Naive thymus-derived CD4-positive, alpha-beta T cell (primary cell): ENCODE measurements at places on chromosomes 12 and 14.

GRCh38 chr14:65356327-65356836, 56.1 kb upstream of the FUT8 start:
- no peak for DNase-seq

- no peak for DNase-seq
Observed at GRCh38 chr14:78048120-78048519, 122.1 kb upstream of the NRXN3 start.

GRCh38 chr14:51546603-51547258, 105.0 kb upstream of the FRMD6 start:
- DNase-seq, result no peak

DNA sequence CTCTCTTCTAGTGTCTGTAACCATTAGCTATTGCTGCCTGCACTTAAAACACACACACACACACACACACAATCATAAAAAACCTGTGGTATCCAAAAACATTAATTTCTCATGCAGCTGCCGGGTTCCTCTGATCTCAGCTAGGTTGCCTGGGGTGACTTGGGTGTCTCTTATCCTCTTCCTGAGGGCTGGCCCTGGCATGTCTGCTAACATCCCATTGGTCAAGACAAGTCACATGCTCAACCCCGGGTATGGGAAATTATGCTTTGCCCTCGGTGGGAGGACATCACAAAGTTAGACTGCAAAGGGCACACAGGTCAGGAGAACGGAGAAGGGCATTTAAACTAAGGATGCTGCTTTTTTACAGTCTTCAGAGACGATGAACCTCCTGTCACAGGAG, 55.7 kb downstream of the TRPV4 start:
- peak; percentile 35 for DNase-seq

GRCh38 chr12:95699579-95699978, 91.0 kb downstream of the NTN4 start:
- no peak for DNase-seq

DNA sequence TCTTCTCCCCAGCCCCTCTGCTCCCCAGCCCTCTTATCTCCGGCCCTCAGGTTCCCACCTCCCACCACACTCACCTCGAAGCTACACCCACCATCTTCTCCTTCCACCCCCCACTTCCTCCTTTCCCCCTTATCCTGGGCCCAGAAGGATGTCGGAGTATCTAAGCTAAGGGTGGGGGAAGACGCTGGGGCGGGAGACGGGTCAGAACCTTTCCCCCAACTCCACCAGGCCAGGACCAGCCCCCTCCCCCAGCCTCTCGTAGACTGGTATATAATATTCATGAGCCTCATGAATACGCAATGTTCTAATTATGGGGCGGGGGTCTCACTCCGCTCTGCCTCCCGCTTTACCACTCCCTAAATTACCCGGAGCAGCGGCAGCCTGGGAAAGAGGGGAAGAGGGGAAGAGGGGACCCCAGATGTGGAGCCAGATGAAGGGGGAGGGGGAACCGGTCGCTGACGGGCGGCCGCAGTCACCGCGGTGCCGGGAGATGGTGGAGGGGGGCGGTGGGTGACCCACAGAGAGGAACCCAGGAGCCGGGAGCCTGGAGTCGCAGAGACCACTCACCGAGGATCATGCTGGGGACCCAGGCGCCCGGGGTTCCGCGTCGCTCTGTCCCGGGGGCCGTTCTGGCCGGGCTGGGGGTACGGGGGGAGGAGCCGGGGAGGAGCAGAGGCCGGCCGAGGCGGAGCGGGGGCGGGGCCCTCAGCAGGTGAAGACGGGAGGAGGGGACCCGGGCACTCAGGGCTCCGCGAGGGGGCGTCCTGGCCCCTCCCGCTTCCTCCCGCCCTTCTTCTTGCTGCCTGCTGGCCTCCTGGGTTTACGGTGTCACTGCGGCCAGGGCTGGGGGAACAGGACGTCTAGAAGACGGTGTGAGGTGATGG, 6.4 kb upstream of the ZNF385A start:
- DNase-seq, result peak; percentile 62

GRCh38 chr14:68962681-68963080, 16.4 kb downstream of the ACTN1 start:
- DNase-seq, result no peak

GRCh38 chr12:67541625-67541991, 106.9 kb upstream of the DYRK2 start:
- peak; percentile 39 for DNase-seq

DNA sequence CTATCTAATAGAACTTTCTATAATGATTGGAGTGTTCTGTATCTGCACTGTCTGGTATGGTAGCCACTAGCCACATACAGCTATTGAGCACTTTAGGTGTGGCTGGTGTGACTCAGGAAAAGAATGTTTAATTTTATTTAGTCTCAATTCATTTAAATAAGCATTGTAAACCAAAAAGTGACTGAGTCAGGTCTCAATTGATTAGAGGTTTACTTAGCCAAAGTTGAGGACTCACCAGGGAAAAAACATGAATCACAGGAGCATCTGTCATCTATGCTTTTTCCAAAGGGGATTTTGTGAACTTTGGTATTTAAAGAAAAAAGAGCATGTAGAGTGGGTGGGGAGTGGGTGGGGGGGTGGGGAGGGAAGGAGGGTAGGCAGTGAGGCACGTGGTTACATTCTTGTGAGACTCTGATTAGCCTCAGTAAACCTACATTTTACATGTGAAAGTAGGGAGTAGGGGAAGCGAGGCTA, 473.1 kb downstream of the ATP23 start:
- no peak for DNase-seq

DNA sequence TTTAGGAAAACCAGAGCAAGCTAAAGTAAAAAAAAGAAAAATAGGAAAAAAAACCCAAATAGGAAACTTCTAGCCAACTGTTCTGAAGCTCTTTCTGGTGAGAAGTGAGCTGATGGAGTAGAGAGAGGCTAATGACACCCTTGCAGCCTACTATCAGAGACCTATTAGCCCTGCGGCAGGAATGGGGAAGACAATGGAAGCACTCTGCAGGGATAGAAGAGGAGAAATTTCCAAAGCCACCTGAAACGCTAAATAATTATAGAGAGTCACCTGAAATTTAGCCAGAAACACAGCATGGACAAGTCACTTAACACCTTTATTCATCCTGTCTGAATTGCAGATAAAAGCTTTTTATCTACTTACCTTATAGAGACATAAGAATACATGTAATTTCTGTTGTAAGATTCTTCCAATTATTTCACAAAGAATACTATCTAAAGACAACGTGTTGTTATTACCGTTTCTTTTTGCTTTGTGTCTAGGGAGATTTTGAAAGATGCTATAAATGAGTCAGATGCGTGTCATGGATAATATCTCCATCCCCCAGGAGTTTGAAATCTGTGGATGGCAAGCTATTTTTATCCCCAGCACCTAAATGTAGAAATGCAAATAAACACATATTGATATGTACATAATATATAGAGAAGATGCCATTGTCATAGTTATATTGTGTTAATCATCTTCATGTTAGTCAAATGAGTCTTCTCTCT, 138.6 kb downstream of the TPH2 start:
- no peak for DNase-seq

DNA sequence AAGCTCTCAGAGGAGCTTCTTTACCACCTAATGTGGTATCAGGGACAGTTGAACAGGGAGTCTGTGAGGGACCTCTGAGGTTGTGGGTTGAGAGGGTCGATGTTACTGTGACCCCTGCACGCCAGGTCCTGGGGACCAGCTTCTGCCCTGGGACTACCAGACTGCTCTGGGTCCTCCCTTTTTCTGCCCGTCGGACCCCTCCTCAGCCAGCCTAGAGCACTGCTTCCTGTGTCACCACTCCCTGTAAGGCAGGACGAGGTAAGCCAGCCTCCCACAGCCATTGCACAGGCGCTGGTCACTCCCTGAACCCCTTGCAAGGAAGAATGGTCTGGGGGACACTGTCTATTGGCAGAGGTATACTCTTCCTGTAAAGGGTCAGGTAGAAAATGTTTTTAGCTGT, 38.1 kb downstream of the SYNE3 start:
- DNase-seq, result no peak
